Fibroblast of skin of right quadriceps (primary cell): ENCODE measurements at places on chromosomes 1 and 21.
A peak's percentile ranks its signal among the peaks of the same experiment; 100 is the strongest.

DNA sequence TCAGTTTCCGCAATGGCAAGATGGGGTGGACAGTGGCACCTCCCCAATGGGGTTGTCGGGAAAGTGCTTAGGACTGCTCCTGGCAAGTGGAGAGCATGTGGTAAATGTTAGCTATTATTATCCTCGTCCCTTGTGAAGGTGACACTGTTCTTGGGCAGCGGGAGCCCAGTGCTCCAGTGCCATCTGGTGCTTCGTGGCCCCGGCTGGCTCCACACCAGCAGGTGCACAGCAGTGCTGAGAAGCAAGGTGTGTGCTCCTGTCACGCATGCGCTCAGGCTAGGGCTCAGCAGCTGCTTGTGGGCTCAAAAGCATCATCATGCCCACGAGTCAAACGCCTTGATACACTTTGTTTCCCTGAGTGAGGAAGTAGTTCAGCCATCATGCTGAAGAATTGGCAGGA is 24.9 kb upstream of the KCNC4 start:
- no peak for DNase-seq

- DNase-seq, result peak; percentile 12
Observed at GRCh38 chr21:39610703-39611102, 2.0 kb upstream of the B3GALT5 start.

GRCh38 chr1:175297291-175297690 is 104.7 kb upstream of the KIAA0040 start:
- no peak for DNase-seq

DNA sequence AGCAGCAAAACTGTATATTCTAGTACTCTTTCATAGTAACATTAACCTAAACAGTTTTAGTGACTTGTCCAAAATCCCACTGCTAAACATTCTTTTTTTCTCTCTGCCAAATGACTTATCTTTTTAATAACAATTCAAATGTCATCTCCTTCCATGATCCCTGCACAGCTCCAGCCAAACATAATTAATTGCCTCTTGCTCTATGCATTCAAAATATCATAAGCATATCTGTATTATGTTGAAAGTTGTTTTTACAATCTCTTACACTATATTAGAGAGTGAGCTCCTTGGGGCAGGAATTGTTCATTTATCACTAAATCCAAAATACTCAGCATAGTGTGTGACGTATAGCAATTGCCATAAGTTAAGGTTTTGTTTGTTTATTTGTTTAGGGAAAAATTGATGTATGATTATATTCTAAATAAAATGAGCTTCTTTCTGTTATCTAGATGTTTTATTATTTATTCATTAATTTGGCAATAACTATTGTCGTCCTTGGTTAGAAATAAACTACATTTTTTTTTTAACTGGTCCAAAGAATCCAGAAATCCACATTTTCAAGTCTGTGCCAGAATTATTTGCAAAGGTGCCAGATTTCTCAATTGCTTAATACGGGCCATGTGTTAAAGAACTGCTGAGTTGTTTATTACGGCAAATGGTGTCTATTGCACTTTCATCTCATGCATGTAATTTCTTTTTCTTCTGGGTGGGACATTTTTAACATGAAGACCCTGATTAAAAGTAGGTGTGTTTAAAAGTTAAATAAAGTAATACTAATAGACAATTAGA is 577.2 kb upstream of the ZRANB2 start:
- peak; percentile 79 for DNase-seq

- DNase-seq, result no peak
Observed at GRCh38 chr1:80171631-80172030, 1165.1 kb upstream of the ADGRL4 start.
